NCI-H1105 (cell line): ENCODE measurements at places on chromosomes 7 and 10.
A peak's percentile ranks its signal among the peaks of the same experiment; 100 is the strongest.

DNA sequence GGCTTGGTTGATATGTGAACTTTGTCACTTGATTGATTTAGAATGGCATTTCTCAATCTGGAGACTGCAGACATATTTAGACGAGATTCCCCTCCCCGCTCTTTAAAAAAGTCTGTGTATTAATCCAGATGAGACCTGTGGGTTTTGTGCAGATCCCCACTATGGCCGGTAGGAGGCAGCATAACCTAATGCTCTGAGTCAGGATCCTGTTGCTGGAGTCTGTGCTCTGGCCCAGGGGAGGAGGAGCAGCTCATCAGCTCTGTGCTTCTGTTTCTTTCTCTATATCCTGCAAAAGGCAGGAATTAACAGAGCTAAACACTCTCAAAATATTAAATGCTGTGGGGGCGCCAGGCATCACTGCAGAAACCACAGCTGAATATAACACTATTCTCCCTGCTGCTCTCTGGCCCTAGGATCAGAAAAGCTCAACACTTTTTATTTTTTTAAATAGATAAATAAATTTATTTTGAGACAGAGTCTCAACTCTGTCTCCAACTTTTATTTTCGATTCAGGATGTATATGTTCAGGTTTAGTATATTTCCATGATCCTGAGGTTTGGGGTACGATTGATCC, 23.9 kb upstream of the SEPHS1 start:
- peak; percentile 49 for DNase-seq

DNA sequence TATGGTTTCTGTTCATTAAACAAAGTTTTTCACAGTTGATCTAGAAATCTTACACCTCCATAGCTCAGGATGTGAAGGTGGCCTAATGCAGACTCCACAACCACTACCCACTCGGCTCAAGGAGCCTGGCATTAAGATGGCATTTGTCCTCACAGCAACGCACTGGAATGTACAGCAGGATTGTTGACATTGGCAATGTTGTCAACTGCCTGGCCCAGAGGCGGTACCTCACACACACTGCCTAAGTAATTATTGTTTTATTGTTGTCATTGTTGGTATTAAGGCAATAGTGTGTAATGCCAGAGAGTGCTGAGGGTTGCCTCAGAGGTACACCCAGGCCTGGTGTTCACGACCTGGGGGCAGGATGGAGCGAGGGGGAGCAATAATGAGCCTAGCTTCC, 38.3 kb downstream of the LRRC18 start:
- no peak for DNase-seq

DNA sequence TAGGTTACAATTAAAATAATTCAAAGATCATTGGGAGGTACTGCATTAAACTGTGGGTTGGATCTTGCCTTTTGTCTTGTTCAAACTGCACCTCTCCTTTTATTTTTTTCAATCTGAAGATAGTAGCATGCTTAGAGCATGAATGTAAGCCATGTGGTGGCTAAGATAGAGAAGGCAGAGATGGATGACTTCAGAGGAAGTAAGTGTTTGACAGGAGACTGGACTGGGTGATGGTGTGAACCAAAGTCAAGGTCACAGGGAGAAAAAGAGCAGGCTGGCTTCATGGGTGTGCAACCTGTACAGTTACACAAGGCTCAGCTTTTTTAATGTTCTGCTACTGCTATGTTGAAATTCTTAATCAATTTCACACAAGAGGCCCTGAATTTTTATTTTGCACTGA, 85.6 kb downstream of the ZEB1 start:
- no peak for DNase-seq

- DNase-seq, result peak; percentile 38
Measured at GRCh38 chr7:23277359-23277989, 21.7 kb upstream of the MALSU1 start.

- DNase-seq, result no peak
Measured at GRCh38 chr7:130632111-130632510, 36.4 kb downstream of the COPG2 start.
